ENCODE measurements at places on chromosomes 16 and 17.

GRCh38 chr16:70593544-70593943 lies 52.8 kb upstream of the IL34 start:
- no peak for DNase-seq

- peak; percentile 46 for DNase-seq
Measured at GRCh38 chr17:74453665-74454196, 12.7 kb upstream of the CD300A start.

GRCh38 chr16:81036751-81037350 lies 1.2 kb downstream of the ATMIN start:
- DNase-seq = no peak

DNA sequence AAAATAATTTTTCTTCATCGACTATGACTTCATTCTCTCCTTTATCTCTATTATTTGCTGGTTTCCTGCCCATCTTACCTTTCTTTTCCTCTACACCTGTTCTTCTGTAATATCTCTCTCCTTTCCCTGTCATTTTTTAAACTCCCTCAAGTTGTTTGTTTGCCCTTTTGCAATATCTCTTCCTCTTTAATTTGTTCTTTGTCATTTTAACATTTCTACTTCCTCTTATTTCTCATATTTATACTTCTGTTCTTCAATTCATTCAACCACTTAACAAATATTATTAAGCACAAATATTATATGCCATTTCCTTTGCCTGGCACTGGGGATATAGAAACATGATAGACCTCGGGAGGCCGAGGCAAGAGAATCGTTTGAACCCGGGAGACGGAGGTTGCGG lies 22.6 kb downstream of the MAP3K3 start:
- DNase-seq = no peak

DNA sequence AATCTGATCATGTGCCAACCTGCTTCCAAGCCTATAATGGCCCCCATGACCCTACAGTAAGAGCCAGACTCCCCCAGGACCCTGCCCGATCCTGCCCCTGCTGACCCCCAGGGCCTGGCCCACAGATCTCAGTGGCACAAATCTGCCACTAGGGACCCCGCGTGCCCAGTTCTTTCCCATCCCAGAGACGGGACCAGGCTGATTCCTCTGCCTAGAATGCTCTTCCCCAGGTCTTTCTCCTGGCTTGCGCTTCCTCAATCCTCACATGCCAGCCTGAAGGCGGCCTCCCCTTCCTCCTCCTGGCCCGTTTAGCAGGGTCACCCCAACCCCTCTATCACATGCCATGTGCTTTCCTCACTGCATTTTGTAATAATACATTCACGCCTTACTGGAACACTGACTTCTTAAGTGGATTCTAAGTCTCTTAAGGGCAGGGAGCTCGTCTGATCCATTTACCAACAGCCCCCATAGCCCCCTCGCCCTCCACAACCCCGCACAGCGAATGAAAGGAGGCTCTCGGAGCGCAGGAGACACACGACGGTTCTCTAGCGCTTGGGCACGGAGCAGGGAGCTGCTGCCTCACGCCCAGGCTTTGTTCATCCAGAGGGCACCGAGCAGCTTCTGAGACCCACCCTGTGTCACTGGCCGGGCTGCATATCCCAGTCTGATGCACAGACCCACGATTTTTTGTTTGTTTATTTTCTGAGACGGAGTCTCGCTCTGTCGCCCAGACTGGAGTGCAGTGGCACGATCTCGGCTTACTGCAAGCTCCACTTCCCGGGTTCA lies 1.2 kb downstream of the TRIM65 start:
- DNase-seq = no peak

- DNase-seq = no peak
Measured at GRCh38 chr16:24853830-24854229, 8.1 kb downstream of the SLC5A11 start.

- no peak for DNase-seq
Measured at GRCh38 chr17:49901460-49902331, 53.8 kb upstream of the TAC4 start.

GRCh38 chr16:81693041-81693743 lies 85.9 kb upstream of the PLCG2 start:
- no peak for DNase-seq

DNA sequence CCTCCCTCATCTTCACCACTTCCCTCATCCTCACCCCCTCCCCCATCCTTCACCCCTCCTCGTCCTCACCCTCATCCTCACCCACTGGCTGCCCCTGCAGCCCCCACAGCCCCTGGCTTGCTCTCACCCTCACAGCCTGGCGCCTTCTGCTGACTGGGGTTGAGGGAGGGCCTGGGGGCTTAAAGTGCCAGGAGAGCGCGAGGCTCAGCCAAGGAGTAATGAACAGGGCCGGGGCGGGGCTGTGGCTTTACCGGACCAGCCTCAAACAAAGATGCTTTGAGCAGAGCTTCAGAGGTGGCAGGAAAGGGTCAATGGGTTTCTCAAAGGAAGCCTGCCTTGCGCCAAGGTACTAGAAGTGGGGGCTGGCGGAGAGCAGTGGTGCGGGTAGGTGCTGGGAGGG lies at the start of gene PRSS33:
Gene PRSS33 (minus strand): TSS at position 155 of the 400 bp plus-strand sequence. CDS start 1,013 bp downstream, outside the sequence.
- no peak for DNase-seq

DNA sequence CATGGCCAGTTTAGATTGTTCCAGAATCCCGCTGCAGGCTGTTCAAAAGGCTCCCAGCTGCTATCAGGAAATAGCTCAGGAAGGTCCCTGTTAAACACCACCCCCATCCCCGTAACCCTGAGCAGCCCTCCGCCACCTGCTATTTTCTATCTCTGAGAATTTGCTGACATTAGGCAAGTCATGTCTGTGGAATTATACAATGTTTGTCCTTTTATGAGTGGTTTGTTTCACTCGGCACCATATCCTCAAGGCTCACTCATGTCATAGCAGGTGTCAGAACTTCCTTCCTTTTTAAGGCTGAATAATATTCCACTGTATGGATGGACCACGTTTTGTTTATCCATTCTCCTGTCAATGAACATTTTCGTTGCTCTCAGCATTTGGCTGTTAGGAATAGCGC lies 164.3 kb upstream of the FOXF1 start:
- no peak for DNase-seq

- no peak for DNase-seq
Measured at GRCh38 chr16:66858740-66859396, 14.7 kb downstream of the CA7 start.

DNA sequence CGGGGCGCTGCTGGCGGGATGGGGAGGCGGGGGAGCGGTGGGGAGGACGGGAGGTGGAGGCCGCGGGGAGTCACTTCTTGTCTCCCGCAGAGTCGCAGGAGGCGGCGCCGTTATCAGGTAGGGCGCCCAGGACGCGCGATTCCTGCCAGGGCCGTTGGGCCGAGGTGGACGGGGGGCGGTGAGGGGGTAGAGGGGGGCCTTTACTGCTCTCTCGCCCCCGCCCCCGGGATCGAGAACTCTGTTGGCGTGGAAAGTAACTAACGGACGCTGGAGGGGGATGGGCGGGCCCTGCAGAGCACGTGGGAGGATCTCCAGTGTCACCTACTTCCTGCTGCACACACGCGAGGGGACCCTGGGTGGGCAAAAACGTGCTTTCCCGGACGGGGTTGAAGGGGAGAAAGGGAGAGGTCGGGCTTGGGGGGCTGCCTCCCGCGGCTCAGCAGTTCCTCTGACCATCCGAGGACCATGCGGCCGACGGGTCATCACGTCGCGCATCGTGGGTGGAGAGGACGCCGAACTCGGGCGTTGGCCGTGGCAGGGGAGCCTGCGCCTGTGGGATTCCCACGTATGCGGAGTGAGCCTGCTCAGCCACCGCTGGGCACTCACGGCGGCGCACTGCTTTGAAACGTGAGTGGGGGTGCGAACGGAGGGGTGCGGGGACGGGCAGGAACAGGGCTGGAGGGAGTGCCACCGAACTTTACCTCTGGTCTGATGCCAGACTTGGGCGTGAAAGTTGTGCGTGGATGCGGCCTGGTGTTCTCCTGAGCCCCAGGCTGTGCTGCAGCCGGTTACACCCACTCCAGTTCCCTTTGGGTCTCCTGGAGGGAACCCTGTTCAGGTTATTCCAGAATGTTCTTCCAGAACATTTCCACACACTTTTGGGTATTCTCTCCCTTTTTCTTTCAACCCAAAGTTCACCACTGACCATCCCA lies 569 bp downstream of the PRSS21 start:
- DNase-seq = no peak

DNA sequence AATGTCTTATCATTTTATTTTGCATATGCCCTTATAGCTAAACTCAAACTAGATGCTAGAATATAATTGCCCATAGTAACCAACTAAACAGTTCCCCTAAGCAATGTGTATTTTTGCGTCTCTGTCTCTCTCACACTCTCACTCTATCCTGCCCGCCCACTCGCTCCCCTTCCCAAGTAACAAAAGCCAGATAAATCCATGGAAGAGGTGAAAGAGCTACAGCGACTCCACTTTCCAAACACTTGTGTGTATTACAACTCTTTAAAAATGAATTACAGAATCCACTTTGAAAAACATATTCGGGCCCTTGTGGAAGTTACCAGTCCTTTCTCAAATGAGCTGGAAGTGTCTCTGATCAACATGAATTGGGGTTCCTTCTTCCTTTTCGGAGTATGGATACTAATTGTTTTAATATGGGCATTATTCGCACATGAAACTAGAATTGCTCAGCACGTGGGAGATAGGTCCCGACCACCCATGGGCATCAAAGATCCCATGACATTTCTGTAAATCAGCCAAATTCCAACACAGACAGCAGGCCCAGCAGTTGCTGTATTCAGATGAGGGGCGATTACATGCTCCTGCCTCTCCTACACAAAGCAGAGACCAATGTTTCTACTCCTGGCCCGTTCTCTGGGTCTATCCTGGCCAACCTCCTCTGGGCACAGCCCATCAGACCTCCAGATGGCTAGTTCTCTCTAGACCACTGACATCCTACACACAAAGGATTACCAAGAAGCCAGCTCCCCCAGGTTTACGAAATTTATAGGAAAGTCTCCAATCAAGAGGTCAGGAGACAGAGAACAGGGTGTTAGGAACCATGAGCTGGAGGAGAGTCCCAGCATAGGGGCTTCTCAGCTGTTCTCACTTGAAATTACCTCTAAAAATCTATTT lies 121.5 kb downstream of the ZFHX3 start:
- no peak for DNase-seq

- no peak for DNase-seq
Measured at GRCh38 chr16:29662000-29662728, 883 bp upstream of the SPN start.

DNA sequence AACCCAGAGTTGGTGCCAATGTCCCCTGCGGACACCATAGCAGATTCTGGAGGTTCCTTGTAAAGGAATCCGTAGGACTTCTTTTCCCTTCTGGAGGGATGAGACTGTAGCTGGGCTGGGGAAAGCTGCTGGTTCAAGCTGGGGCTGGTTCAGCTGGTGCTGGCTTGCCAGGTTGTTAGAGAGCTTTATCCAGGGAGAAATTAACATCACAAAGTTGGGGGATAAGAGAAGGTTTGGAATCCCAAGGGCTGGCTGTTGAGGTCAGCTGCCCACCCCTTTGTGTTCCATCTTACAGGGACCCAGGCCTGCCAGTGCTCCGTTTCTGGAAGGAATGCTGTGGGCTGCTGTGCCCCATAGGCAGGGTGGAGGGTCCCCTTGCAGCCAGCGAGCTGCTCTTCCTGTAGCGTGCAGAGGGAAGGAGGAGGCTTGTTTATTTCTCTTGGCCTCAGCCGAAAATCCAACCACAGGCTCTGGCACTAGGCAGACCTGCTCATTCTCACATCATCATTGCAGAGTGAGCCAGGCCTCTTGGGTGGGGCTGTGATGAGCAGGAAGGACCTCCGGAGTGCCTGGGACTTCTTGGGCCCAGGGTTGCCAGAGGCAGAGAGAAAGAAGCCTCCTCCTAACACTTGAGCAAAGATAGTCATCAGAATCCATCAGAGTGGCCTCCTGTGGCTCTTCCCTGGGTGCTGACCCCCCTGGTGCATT lies 251.1 kb downstream of the SEC14L1 start:
- DNase-seq = no peak

GRCh38 chr17:16952401-16952800 lies 19.5 kb downstream of the TNFRSF13B start:
- no peak for DNase-seq

DNA sequence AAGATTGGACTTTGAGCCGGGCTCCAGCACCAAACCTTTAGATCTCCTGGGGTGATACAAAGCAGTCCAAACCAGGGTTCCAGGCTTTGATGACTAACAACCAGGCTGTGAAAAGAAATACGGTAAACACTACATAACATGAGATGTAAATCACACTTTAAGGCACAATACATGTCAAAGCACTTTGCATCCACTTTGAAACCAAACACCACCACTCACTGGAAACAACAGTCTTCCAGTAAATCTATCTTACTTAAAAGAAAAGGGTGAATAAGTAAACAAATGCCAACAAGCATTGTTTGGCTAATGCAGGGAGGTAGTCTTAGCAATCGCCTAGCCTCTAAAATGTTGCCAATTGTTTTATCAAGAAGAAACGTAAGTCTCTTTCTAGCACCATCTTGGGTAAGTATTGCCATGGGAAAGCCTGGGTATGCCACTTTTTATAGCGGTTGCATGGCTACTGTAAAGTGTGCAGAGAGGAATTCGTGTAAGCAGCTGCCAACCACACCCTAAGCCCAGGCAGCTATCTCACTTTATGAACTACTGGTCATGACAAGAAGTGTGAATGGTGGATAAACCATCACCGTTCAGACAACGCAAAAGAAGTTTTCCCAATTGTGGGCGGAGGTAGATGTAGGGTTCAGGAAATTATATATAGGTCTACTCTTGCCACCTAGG lies 267.4 kb upstream of the PSMD7 start:
- DNase-seq = no peak

DNA sequence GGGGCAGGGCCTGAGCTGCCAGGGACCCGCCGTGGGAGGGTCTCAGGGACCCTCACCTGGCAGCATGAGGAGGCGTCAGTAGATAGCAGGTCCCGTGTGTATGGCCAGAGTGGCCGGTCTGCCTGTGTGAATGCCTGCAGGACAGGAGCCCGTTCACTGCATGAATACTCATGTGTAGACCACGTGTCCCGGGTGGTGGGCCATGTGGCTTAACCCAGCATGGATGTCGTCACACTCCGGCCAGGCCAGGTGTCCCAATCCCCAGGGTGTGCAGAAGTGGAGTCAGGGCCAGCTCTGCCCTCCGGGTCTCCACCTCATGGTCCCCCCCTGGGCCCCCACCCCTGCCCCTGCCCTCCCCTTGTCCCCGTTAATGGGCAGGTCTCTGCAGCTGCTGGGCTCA lies 53.7 kb downstream of the BAHCC1 start:
- DNase-seq = no peak

DNA sequence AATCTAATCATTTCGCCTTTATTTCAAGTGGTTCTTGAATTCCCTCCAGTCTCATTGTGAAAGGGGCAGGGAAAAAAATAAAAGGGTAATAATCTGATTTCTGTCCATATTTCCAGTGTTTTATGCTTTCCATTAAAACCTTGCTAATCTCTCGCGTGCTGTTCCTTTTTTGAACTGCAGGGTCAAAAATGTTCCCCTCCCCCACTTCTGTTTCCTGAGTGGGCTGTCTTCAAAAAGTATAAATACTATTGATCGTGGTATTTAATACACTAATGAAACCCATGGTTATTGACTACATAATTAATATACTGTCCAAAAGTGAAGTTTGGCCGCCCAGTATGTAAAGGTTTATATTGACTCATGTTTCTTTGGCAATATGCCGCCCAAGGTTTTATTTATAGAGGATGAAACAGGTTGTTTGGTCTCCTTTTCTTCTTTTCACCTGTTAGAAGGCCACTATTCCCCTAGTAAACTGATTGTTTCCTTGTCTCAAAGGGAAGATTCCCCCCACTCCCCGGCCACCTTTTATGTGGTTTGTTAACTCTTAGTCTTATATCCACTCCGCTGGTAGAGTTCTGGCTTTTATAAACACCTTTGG lies 69.7 kb downstream of the RPA1 start:
- DNase-seq = no peak
